Effector memory CD8-positive, alpha-beta T cell (primary cell): ENCODE measurements at places on chromosomes 12 and 14.

DNA sequence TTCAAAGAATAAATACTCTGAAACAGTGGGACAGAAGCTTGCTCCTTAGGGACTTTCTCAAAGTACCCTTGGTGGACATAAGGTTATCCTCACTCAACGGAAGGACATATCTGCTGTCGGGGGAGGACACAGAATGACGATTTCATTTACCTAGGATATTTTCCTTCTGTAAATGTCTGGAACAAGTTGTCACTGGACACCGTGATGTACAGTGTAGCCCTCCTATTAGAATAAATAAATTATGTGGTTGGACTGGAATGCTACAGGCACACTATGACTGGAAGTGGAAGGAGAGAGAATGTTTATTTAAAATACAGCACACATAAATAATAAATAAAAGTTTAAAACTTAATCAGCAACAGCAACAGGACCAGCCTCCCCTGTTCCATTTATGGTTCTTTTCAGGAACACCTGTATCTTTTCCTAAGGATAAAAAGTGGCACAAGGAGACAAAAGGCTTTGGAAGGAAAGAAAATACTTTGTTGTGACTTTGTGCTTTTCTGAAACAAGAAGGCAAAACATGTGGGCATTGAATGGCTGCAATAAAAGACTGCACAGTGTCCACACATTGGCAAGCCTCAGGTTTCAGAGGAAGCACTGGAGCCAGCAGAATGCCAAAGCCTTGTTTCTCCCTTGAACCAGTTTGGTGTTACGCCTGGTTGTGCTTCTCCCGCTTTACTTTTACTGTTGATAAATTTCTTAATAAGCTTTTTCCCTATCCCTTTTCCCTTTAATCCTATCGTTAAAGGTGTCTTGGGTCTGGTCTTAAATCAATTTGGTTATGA lies 36.8 kb downstream of the FGD4 start:
- DNase-seq = no peak

DNA sequence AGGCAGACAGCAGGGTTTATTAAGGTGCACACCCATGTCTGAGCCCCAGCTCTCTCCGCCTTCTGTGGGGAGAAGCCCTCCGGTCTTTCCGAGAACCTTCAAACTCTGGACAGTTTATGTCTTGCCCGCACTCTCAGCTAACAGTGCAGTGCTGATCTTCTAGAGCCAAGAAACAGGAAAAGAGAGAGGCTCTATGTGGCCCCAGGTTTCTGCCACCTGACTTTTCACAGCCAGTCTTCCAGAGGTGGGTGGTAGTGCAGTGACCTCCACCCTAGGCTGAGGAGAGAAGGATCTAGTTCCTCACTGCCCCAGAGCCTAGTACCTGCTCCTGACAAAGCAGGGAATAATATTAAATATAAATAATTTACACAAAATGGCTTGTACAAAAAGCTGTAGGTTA lies 4.0 kb upstream of the SLC22A17 start:
- no peak for DNase-seq

DNA sequence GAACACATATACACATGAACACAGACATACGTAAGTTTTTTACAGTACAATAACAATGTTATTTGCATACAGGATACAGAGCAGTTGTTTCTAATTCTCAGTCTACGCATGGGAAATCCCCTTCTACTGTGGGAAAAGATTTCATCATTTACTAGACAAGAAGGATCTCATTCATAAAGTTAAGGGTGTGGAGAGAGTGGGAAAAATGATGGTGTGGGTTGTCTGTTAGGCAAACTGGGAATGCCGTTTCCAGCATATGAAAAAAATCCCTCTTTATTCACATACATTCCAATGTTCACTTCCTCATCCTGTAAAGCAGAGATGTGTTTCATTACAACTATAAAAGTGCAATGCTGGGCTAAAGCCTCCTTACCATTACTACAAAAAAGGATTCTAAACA lies 120.9 kb downstream of the SINHCAF start:
- no peak for DNase-seq

DNA sequence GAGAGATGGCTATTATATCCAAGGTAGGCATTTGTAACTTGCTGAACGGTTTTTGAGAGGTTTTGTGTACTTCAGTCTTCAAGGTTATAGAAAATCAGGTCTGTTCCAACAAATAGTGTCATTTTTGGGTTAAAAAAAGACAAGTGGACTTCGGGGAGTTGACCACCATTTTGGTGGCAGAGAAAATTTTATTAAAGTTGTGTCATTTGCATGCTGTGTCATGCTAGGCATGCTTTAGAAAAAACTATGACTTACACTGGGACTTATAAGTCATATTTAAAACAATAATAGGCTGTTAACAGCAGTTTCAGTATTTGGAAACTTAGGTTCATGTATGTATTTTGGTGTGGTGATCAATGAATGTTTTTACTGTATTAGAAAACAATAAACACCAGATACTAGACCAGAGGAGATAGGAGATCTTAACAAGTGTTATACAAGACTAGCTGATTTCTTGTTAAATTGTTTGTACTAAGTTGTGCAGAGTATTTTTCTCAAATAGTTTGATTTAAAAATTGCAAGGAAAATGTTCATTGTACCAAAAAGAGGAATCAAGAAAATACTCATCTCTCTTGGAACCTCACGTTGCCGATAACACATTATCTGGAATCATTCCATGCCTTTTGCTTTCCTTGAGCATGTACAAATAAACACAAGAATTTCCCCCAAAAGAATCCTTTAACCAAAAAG lies 1.4 kb downstream of the RAN start:
- DNase-seq = no peak

- DNase-seq = no peak
Observed at GRCh38 chr12:125166041-125166440, 100.8 kb downstream of the AACS start.

- no peak for DNase-seq
Observed at GRCh38 chr12:123163227-123163626, 12.3 kb upstream of the PITPNM2 start.

DNA sequence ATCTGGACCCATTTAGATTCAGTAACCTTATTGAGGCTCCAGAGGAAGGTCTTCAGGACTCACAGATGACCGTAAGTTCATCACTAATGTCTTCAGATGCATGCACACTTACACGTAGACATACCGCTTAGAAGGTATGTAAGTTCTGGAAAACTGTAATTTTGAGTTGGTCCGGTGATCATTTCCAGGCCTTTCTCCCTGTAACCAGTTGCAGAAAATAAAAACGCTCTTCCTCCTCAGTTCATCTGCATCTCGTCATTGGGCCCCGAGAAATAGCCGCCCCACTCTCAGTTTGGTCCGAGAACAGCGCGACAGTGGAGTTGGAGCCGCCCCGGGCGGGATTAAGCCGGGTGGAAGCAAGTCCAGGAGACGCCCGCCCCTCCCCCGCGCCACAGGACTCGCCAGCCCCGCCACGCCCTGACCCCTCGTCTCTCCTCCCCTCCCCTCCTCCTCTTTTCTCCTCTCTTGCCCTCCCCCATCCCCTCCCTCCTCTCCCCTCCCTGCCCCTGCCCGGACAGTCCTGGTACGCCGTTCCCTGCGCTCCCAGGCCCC lies 83.7 kb downstream of the TNFAIP2 start:
- no peak for DNase-seq

- no peak for DNase-seq
Observed at GRCh38 chr12:104691721-104692556, 235.2 kb downstream of the CHST11 start.

GRCh38 chr12:120980800-120981368 lies 2.5 kb downstream of the HNF1A start:
- no peak for DNase-seq

DNA sequence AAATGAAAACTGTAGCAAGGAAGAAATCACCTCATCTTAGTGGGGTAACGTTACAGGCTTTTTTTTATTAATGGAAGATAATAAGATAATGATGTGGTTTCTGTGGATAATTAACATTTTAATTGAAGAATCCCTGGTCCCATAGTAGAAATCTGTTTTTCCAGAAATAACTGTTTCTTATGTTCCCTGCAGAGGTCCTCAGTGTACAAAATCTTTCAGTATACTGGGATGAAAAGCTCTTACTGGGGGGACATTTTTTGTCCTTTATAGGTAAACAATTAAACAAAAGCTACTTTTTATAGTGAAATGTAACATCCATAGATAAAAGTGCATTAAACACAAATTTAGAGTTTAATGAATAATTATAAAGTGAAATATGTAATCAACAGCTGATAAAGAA lies 312.2 kb downstream of the ATXN7L3B start:
- no peak for DNase-seq

- no peak for DNase-seq
Observed at GRCh38 chr12:46921048-46921763, 95.4 kb upstream of the SLC38A4 start.

GRCh38 chr12:114479831-114480230 lies 73.9 kb upstream of the TBX5 start:
- no peak for DNase-seq

DNA sequence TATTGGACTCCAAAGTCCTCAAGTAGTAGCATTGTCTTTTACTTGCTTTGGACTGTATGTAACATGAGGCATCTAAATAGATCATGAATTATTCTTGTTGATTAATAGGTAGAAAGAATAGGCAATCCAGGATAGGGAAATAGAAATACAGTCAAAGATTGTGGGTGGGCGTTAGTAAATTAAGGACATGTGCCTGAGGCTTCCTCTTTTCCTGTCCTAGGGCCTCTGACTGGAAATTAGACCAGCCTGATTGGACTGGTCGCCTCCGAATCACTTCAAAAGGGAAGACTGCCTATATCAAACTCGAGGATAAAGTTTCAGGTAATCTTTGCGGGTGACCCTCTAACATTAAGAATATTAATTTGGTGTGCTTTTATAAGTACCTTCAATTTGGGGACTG lies 7.6 kb downstream of the NECAP1 start:
- no peak for DNase-seq

- DNase-seq = no peak
Observed at GRCh38 chr12:98646294-98647090, 1.4 kb downstream of the APAF1 start.

GRCh38 chr14:43169722-43170121 lies 1337.4 kb downstream of the FSCB start:
- no peak for DNase-seq
